ENCODE measurements at places on chromosomes 5 and 9.

- no peak for DNase-seq
These were observed 297.8 kb upstream of the IRX2 start for GRCh38 chr5:3049261-3049660.

GRCh38 chr5:146722361-146722779, 156.2 kb downstream of the PPP2R2B start:
- DNase-seq, result no peak

- no peak for DNase-seq
These were observed 371.5 kb upstream of the SLC30A5 start for GRCh38 chr5:68722357-68722756.

DNA sequence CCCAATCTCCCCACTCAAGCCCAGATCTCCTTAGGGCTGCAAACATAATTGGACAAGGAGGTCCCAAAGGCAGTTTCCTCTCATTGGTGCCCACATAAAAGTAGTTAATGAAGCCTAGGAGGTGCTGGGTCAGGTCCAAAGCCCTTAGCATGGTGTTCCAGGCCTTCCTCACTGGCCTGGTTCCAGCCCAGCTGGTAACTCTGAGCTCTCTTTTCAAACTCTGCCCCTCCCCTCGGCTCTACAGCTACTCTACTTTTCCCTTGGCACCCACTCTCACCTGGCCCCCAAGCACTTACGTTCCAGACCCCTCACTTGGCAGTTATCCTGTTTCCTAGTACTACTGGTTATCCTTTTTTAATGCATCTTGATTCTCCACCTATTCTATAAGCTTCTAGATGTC, 9.9 kb downstream of the SEPTIN8 start:
- no peak for DNase-seq

DNA sequence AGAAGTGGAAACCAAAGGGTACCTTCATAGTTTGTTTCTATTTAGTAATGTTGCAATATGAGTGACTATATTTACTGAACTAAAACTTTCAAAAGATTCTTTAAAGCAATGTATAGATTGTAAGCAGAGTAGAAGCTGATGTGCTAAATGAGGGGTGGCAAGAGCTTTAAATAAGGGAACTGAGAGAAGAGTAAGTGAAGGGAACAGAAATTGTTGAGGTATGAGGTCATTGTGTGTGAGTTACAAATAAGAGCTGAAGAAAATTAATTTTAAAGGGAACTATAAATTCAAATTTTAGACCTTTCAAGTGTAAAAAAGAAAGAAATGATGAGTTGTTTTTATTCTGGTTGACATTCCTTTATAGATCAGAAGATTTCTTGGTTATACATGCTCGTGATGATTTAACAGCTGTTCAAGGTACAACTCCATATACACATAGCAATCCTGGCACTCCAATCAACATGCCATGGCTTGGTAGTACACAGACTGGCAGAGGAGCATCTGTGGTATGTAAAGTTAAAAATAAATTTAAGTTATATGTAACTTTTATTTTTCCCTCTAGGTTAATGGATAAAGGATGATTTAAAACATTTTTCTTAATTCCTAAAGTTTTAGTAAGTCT, 135.1 kb upstream of the TNFAIP8 start:
- no peak for DNase-seq

DNA sequence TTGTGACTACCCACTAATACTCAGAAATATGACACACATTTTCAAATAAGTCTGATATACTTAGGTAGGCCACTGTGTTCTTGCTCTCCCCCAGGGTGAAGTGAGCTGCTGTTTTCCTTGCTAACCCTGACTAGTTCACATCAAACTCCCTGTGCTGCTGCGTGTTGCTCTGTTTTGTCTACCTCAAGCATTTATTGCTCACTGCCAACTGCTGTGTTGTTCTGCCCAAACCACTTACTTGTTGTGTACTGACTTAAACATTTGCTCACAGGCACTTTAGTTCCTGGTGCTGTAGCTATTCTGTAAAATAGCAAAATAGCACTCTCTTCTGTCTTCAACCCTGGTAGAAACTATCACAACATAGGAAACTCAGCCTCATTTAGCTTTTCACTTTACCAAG, 255.7 kb downstream of the HCN1 start:
- DNase-seq, result no peak

DNA sequence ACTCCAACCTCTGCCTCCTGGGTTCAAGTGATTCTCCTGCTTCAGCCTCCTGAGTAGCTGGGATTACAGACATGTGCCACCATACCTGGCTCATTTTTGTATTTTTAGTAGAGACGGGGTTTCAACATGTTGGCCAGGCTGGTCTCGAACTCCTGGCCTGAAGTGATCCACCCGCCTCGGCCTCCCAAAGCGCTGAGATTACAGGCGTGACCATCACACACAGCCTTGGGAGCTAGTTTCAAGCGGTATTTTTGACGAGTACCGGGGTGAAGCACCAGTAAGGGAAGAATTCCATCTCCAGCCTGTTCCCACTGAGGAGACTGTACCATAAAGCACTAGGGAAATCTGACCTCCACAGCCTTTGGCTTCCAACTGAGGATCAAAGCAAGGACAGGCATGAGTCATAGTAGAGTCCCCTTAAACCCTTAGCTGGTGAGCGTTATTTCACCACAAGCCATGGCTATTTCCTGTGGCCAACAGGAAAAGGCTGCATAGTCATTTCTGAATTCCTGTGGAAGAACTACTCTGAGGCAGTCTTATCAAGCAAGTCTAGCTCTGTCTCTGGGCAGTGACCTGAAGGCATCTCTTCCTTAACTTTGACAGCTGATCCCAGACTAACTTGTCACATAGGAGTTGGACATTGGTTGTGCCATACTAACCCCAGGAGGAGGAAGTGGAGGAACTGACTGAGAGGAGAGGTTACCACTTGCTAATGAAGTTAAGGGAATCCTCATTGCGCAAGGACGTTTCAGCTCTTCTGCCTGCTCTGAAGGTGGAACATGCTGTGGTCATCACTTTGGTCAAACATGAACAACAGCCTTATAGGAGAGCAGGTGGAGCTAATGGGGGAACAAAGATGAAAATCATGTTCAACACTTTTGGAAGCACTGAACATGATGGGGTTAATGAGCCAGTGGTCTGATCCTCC, 85.8 kb upstream of the DMRT1 start:
- DNase-seq, result no peak

DNA sequence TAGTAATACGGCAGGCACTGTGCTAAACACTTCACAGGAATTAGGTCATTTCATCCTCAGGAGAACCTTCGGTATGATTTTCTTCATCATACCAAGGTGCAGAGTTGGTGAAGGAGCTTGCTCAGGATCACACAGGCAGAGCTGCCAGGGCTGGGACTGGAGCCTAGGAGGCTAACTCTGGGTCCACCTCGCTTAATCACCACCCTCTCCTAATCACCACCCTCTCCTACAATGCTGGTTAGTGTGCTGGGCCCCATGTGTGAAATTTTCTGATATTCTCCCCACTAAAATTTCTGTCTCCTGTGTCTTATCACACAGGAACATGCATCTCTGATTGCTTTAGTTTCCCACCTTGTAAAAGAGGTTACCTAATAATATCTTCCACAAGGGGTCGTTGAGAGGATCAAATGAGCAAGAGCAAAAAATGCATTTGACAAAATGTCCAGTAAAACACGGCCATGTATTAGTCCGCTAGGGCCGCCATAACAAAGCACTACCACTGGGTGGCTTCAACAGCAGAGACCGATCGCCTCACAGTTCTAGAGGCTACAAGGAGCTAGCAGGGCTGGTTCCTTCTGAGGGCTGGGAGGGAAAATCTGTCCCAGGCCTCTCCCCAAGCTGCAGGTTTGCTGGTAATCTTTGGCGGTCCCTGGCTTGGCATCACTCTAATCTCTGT, 128.2 kb upstream of the NFIB start:
- peak; percentile 19 for DNase-seq

- no peak for DNase-seq
These were observed 104.9 kb upstream of the CDH10 start for GRCh38 chr5:24749701-24750100.

DNA sequence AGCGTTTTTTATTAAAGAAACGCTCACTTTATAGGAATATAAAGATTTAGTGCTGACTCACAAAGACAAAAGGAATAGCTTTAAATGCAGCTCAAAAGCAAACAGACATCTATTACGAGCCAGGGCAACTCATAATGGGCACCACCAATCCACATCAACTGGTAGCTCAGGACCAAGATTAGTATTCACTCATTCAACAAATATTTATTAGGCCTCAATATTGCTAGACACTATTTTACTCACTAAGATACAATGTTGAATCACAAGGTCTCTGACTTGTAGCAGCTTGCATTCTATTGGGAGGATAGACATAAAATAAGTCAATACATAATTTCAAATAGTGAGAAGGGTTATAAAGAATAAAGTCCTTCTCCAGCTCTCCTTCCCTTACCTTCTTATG, 8.0 kb upstream of the MAN2A1 start:
- no peak for DNase-seq

DNA sequence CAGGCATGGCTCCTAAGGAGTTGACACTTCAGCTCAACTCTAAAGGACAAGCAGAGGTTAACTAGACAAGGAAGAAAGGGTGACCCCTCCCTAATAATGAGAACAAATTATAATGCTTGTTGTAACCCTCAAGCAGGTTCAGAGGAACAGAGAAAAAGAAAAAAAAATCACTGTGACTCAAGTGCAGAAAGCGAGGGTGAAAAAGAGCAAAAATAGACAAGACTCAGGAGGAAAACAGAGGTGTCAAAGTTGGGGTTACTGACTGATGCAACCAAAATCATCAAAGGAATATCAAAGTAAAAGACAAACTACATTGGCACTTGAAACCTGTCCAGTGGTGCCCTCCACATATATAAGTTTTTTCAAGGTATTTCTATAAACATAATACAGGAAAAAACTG, 28.4 kb downstream of the FBXW11 start:
- DNase-seq, result no peak

DNA sequence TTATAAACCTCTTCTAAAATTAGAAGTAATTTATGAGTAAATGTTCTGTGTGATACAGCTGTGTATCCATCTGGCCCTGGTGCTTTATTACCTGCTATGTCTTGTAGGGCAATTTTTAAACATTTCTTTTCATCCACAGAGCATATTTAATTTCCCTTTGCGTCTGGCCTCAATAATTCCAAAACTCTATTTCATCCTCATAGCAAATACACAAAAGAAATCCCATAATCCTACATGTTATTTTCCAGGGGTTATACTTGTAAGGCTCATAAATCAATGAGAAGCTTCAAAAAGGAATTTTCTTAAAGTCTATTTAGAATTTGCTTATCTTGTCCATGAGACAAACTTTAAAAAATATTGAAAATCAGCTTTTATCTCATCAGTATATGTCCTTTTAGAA, 167.0 kb downstream of the TTC39B start:
- DNase-seq, result no peak

GRCh38 chr9:89036383-89036782, 45.1 kb downstream of the S1PR3 start:
- no peak for DNase-seq

GRCh38 chr9:114177423-114178064, 22.2 kb downstream of the COL27A1 start:
- no peak for DNase-seq

GRCh38 chr9:74078647-74079046, 418.5 kb upstream of the RORB start:
- DNase-seq, result no peak

GRCh38 chr9:115202181-115202580, 84.2 kb upstream of the TNC start:
- DNase-seq, result no peak

DNA sequence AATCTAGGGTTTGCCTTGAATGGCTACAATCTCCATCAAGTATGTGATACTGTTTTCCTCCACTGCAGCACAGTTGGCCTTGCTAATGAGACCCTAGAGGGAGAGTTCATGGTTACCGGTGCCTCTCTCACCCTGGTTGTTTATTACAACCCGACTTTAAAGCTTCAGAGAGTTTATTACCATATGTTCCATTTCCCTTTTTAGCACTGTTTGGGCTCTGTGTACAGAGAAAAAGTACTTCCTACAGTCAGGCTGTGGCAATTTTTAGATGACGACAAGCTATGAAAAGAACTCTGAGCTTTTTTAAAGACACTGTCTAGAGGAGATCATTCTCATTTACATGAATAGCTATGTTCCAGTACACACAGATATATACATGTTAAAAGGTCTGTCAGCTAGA, 48.8 kb upstream of the PLCXD3 start:
- no peak for DNase-seq

- peak; percentile 4 for DNase-seq
These were observed 954 bp downstream of the TBCA start for GRCh38 chr5:77774981-77775789.

DNA sequence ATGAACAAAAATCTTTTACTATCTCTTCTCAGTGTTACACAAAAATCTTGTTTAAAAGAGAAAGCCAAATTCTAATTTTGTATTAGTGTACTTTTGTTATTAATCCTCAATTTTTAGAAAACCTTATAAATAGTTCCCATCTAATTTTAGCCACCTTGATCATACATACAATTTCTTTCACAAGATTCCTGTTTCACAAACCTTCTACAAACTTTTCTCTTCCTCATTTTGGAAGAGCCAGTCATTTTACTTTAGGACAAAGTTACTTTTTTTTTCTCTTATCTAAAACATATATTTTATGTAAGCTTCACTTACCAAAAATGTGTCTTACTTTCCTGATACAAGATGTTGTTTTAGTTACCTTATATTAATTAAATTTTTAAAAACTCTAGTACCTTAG, 161.3 kb downstream of the YIPF5 start:
- no peak for DNase-seq

- no peak for DNase-seq
These were observed 509.7 kb upstream of the CLINT1 start for GRCh38 chr5:158368686-158369085.

DNA sequence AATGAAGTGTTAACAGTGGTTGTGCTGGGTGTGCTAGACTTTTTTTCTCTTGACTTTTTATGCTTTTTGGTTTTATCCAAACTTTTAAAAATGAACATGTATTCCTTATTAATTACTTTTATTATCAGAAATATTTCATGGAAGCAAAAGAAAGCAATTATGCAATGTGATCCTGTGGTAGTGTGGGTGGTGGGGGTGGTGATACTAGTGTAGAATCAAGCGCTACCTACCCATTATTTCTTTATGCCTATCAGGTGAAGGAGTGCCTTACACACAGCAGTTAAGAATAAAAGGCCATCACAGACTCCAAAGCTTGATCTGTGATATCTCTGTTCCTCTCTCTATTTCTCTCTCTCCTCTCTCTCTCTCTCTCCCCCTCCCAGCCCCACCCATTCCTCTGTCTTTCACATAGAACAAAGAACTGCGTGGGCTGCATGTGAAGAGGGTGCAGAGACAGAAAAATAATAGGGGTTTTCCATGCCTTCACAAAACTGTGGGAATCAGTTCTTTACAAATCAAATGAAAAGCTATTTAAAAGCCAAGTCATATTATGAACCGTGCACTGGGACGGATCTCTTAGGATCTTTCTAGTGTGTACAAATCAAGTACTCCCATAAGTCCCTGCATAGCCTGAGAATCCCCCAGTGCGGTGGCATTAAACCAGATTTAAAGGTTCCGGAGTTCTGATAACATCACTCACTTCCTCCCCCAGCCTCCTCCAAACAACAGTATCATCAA, 351.2 kb downstream of the RAB3C start:
- no peak for DNase-seq

GRCh38 chr5:68521776-68522175, 306.2 kb downstream of the PIK3R1 start:
- DNase-seq, result no peak

All from SK-N-DZ (cell line).